ENCODE measurements at places on chromosomes 16 and 17.

DNA sequence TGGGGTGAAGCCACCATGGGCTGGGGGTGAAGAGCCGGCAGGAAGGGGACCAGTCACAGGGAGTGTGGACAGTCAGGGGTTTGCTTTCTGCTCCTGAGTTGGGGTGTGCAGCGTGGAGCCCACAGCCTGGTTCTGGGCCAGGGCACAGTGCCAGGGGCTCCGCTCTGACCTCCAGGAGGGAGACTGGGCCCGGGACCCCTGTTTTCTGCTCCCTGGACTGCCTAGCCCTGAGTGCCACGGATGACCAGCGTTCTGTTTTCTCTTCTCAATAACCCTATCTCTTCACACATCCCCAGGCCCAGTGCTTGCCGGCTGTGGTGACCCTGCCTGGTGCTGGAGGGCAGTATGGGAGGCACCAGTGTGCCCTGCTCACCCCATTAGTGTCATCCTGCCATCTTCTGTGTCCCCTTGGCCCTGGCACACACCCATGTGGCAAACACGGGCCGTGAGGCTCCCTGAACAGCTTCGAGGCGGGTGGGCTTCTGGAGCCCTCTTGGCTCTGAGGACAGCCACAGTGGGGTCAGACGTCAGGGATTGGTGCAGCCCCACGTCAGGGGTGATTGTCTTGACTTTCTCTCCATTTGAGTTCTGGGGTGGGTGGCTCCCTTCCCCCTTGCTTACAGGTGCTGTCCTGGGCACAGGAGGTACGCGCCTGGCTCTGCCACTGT is 1.1 kb downstream of the CEMP1 start:
- no peak for DNase-seq

DNA sequence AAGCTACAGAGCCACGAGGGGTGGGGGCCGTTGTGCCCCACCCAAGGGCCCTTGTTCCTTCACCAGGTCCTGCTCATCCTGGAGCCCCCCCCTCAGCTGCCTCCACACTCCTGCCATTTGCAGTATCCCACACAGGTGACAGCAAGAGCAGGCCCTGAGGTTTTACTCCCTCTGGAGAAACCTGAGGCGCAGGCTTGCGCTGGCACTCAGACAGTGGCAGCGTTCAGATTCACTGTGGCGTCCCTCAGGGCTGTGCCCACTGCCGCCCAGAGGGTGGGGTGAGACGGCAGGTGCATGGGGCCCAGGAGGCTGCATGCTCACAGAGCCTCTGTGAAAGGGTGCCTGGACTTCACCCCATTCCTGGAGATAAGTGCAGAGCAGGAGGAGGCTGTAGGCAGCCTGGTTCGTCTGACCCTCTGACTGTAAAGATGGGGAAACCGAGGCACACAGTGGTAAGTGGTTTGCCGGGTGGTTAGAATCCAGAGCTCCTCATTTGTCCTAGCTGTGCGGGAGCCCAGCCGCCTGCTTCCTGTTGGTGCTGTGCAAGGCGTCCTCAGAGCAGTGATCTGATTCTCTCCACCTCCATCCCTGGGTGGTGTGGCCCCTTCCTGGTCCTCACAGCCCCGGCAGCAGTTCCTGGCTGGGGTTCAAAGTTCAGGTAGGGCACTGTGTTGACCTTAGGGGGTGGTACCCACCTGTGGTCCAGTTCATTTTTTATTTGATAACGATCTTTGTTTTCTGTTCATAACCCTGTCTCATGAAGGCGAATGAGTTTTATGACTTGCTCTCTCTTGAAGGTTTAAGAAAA is 1.6 kb downstream of the SPIRE2 start:
- DNase-seq: no peak

GRCh38 chr16:56969769-56970168 is 8.0 kb downstream of the CETP start:
- no peak for DNase-seq

DNA sequence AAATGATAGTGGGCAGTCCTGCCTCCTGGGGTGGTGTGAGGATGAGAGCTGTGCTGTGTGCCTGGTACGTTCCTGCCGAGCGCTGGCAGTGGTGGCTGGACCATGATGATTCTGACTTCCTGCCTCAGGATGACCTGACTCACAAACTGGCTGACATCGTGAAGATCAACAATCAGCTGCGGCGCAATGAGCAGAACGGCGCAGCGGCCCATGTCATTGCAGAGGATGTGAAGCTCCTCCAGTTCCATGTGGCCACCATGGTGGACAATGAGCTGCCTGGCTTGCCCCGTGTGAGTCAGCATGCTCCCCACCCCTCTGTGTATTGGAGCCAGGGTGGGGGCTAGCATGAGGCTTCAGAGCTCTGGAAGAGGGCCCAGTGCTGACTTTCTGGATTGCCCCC is 13.1 kb downstream of the POLR2A start:
- DNase-seq: no peak

DNA sequence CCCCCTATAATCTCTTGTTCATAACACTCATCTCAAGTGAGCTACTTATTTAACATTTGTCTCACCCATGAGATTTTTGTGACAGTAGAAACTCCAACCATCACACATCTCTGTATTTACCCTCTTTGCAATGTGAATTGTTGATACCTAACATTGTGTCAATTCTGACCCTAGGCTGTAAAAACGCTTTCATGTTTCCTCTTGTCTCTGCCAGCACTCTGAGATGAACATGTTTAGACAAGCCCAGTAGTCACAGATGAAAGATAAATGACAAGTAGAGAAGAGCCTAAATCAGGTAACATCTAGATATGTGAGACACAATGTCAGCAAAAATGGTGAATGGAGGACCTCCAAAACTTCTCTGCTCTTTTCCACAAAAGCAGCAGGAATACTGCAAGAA is 1254.5 kb upstream of the GOT2 start:
- no peak for DNase-seq

- no peak for DNase-seq
Observed at GRCh38 chr16:1080801-1081733, 8.5 kb downstream of the SSTR5 start.

DNA sequence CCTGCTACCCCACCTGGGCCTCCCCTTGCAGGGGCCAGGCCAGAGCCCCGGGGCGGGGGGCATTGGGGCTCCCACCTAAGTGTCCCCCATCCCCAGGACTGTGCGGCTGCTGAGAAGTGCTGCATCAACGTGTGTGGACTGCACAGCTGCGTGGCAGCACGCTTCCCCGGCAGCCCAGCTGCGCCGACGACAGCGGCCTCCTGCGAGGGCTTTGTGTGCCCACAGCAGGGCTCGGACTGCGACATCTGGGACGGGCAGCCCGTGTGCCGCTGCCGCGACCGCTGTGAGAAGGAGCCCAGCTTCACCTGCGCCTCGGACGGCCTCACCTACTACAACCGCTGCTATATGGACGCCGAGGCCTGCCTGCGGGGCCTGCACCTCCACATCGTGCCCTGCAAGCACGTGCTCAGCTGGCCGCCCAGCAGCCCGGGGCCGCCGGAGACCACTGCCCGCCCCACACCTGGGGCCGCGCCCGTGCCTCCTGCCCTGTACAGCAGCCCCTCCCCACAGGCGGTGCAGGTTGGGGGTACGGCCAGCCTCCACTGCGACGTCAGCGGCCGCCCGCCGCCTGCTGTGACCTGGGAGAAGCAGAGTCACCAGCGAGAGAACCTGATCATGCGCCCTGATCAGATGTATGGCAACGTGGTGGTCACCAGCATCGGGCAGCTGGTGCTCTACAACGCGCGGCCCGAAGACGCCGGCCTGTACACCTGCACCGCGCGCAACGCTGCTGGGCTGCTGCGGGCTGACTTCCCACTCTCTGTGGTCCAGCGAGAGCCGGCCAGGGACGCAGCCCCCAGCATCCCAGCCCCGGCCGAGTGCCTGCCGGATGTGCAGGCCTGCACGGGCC is 1.9 kb downstream of the WFIKKN1 start:
- DNase-seq: no peak

GRCh38 chr17:72843591-72843990 is 248.9 kb downstream of the SLC39A11 start:
- no peak for DNase-seq

DNA sequence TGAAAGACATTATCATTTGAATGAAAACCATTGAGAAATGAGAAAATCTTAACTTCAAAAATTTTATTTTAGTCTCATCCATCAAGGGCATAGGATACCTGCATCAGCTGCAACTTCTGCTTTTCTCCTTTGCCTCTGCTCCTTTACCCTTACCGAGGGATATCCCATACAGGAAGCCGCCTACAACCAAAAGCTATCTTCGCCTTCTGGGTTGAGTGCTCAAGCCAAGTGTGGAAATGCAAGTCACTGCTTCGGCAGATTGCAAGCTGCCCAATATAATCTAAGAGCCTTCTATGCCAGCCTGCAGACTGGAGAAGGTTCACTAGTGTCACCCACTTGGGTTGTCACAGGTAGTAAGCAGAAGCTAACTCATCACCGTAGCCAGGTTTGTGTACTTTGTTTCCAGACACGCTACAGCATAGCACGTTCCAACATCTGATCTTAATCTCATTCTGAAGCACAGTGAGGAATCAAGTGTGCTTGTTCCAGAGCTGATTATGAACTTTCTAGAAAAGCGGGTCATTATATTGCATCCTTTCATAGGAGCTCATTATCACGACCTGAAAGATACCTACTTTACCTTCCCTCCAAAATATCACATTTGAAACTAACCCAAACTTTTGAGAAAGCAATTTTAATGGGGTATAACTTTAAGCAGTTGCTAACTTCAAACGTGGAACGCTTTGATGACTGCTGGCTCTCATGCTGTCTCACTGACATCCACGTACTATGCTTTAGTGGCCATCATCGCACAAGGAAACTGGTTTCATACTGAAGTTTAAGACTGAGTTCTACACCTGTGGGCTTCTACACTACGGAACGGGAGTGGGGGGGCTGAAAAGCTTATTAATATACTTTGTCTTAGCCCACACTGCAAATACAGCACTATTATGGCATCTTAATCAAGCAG is 8.0 kb upstream of the UNK start:
- no peak for DNase-seq

DNA sequence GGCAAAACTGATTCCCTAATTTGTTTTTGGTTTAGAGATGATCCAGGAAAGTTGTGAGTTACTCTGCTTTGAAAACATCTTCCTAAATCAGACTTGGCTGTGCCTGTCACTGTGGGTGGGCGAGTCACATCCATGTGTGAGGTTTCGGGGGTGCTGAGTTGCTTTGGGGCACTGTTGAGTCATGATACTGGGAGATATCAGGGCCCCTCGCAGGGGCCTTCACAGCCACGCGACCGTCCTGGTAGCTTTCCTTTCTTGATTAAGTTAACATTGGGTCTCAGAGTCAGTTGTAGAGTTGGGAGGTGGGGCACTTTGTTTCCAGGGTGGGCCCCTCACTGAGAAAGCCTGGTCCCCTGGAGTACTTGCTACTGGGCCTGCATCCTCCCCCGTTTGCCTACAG is 58.3 kb upstream of the LGALS9 start:
- DNase-seq: no peak

GRCh38 chr16:57634171-57634570 is 5.7 kb downstream of the ADGRG1 start:
- DNase-seq: no peak

DNA sequence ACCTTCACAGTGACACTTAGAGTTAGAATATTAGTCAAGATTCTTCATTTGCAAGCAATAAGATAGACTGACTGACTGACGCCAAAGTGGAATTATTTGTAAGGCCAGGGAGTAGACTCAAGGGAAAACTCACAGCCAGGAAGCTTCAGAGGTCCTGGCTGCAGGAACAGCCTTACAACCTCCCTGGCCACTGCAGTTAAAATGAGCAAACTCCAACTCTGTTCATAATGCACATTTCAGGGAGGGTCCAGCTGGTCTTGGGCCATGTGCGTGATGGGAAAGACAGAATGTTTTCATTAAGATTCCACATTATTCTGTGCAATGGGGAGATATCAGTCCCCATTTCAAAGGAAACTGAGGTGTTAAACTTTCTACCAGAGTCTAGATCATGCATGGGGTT is 9.9 kb downstream of the CAPNS2 start:
- DNase-seq: no peak

DNA sequence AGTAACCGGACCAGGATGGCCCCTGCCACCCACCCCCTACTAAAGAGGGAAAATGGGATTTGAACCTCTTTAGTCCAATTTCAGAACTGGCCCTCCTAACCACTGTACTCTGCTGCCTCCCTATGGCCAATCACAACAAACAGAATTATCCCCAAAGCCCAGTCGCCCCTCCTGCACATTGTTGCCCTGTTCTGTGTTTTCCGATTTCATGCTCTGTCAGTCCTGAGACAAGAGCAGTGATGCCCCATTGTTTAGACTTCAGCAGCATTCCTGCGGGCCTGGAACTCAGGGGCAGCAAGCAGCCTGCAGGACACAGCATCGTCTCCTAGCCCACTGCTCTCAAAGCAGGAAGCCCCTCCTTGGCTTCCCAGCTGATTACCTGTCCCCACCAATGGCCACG is 20.5 kb upstream of the KLHL11 start:
- DNase-seq: no peak

DNA sequence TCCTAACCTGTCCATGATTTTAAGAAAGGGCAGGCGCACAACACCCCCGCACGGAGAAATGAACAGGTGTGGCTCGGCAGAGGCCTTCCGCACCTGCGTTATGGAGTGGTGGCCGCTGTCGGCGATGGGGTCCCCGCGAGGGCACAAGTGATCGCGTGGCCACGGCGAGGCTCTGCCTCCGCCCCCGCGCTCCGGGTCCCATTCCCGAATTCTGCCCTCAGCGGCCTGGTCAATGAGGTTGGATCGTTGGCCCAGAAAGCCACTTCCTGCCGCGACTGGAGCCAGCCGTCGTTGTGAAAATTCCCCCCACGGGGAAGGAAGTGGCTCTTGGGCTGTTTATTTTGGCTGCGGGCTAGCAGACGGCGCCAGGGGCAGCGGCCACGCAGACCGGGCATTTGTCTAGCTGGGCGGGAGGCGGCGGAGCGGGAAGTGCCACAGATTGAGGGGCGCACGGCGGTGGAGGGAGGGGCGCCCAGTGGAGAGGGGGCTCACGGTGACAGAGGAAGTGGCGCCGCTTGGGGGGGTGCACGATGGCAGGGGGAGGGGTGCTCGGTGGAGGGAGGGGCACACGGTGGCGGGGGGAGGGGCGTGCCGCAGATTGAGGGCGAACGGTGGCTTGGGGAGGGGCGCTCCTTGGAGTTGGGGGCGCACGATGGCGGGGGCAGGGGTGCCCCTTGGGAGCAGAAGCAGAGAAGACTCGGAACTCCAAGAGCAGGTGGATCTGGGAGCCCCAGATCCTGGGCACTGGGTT is 25.0 kb downstream of the MRC2 start:
- DNase-seq: peak; percentile 31

- no peak for DNase-seq
Observed at GRCh38 chr16:87930456-87930855, 5.9 kb downstream of the CA5A start.

DNA sequence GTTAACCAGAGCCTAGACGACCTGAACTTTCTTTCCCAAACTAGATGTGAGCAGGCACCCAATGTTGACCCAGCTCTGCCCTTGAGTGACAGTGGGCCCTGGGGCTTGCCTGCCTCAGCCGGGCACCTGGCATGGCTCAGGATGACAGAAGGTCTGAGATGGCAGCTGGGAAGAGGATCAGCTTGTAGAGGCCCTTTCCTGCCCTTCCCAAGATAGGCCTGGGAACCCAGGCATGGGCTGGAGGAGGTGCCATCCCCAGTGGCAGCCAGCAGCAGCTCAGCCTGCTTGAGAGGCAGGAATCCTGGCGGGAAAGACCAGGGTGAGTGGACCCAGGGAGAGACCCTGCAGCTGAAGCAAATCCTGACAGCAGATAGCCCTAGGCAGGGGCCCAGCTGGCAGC is 59.1 kb downstream of the PIPOX start:
- no peak for DNase-seq

All from NCI-H1417 treated with DMSO at 0.1 percent for 48 hours (cell line).